ENCODE measurements at places on chromosomes 6 and 20. TPM values are rescaled to one million over a fixed set of nuclear protein-coding genes. Genes with fewer than 3 reads are reported as not detected.

DNA sequence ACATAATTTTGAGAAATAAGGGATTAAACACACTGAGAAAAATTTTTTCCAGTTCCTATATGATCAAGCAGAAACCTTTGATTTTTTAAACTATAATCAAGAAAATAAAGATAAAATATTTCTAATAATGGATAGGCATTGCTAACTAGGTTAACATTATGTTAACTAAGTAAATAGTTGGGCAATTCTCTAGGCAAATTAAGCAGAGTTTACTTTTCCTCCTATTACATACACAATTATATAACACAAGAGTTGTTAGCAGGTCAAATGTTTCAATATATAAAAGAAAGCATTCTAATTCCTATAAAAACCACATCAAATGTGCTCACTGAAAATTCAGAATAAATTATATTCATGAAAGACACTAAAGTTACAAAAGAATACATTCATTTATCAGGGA lies 191.7 kb downstream of the GMDS start:
- no peak for DNase-seq

ZNF165 gene
- total RNA-seq, result 0.09 TPM

LAMP5 gene
- not detected for total RNA-seq

GRCh38 chr6:143516690-143517446 lies 5.3 kb upstream of the FUCA2 start:
- DNase-seq, result no peak

DNA sequence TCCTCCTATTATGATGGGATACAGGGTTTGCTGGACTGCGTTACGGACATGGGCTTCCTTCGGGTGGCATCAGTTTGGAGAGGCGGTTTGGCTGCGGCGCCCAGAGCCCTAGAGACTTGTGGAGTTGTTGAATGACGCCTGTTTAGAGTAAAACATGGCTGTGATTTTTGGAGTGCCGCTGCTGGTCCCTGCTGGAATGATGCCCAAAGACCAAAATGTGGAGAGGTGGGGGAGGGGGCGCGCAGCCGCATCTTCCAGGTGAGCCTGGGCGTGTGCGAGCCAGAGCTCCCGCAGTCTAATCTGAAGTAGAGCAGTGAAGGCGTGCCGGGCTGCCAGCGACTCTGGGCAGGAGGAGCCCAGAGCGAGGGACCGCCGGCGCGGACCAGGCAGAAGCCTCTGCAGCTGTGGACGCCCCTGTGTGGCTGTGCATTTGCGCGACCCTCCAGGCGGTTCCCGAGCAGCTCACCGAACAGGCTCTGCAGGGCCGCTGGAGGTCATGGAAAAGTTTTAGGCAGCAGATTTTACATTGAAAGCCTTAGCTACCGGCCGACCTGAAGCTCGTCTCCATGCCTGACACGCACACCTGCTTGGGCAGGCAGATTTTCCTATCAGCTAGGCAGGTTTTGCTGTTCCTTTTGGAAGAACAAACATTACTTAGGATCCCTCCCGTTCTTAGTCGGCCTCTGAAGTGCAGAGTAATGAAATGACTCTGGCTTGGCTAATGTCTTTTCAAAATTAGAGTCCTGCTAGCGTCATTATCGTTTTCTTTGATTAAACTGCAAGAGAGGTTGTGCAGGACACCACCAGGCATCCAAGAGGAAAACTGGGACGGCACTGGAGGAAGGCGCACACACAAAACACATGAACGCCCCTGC lies 298.2 kb downstream of the PHACTR1 start:
- no peak for DNase-seq

GRCh38 chr20:22826306-22827230 lies 208.5 kb upstream of the SSTR4 start:
- no peak for DNase-seq

DNA sequence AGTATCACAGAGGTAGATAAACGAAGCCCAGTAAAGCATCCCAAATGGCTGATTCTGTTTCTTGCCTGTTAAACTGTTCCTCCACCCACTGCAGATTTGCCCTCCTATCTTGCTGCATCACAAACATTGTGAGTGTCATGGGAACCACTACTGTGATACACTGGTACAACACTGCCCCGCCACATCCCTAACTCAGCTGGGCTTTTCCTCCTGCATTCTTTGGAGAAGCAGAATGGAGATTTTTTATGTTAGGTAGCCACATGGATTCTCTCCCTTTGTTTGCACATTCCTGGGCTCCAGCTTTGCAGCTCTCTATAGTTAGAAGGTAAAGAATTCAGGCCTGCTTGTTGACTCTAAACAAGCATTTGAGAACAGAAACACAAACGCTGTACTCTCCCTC lies 234.1 kb downstream of the TMEM242 start:
- DNase-seq, result no peak

GRIK2 gene
- total RNA-seq, result 0.12 TPM

DNA sequence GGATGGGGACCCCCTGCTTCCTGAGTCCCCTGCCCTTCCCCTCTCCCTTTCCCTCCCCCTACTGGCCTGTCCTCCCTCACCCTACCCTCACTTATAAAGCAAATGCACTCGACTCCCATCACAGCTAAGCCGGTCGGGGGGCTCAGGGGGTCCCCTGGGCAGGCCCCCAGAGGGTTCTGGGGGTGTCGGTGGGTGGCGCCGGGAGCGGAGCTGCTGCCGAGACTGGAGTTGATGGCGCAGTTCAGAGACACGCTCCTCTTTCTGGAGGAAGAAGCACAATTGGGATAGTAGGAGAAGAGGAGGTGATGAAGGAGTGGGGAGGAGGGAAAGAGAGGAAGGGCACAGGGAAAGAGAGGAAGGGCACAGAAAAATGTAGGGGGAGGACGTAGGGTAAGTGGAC lies 18.5 kb downstream of the OR2H2 start:
- DNase-seq, result no peak
